ENCODE measurements at places on chromosomes 16 and 17.
A peak's percentile ranks its signal among the peaks of the same experiment; 100 is the strongest.

DNA sequence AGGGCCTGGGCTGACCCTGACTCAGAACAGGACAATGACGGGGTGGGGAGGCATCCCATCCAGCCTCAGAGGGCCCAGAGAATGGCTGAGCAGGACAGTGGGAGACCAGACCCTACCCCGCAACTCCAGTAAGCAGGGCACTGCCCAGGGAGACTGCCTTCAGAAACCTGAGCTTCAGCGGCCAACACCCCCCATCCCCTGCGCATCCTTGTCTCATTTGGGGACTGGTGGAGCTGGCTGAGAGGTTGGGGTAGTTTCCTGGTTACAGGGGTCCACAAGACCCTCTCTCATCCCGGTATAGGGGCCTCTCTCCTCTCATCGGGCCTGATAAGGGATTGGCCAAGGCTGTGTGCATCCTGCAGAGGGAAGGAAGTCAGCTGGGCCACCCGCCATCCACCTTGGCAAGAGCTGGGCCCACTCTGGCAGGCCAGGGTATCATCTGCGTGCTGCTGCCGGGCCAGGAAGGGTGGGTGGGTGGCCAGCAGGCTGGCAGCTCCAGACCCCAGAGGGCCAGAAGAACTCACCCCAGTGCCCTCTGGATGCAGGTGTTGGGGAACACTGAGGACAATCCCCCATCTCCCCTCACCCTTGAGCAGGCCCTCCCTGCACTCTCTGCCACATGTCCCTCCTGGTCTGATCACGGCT lies 229.1 kb downstream of the KATNIP start:
- no peak for DNase-seq

DNA sequence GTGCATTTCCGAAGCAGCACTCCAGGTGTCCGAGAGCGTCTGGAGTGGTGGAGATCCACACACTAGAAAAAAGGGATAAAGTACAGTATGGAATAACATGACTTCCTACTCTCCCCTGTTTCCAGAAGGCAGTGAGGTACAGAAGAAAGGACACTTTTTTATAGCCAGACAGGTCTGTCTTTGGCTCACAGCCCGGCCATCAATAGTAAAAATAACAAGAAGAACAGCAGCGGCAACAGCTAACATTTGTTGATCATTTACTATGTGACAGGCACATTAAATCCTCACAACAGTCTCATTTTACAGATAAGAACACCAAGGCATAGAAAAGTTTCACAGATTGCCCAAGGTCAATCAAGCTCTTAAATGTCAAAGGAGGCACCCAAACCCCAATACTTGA lies 16.2 kb downstream of the DYNLRB2 start:
- DNase-seq, result no peak

DNA sequence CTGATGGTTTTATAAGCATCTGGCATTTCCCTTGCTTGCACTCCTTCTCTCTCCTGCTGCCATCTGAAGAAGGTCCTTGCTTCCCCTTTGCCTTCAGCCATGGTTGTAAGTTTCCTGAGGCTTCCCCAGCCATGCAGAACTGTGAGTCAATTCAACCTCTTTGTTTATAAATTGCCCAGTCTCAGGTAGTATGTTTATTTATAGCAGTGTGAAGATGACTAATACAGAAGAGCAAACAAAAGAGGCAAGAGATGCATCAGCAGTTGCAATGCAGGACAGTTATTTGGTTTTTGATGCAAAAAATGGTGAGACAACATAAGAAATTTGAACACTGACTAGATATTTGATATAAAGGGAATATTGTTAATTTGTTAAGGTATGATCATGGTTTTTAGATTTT lies 16.8 kb downstream of the TMEM100 start:
- no peak for DNase-seq

GRCh38 chr16:68286153-68287074 lies 22.1 kb downstream of the SLC7A6 start:
- no peak for DNase-seq

DNA sequence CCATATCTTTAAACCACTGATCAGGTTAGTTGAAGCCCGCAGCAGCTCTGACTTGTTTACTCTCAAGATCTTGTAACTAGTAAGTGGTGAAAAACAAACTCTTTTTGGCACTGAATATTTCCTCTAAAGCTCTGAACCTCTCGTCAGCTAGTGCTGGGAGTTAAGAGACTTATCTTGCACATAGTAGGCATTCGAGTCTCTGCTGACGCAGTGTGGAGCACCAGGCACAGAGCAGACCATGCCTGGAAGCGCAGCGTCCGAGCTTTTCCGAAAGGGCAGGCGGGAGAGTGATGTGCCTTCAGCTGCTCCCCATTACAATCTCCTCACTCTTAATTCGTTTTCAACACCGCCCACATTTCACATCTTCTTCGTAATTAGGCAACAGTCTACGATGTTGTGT lies 63.0 kb downstream of the SMG6 start:
- DNase-seq, result no peak

GRCh38 chr17:67475161-67475937 lies 98.3 kb downstream of the PITPNC1 start:
- peak; percentile 77 for DNase-seq

GRCh38 chr16:9508328-9508936 lies 417.0 kb downstream of the HAPSTR1 start:
- DNase-seq, result no peak

DNA sequence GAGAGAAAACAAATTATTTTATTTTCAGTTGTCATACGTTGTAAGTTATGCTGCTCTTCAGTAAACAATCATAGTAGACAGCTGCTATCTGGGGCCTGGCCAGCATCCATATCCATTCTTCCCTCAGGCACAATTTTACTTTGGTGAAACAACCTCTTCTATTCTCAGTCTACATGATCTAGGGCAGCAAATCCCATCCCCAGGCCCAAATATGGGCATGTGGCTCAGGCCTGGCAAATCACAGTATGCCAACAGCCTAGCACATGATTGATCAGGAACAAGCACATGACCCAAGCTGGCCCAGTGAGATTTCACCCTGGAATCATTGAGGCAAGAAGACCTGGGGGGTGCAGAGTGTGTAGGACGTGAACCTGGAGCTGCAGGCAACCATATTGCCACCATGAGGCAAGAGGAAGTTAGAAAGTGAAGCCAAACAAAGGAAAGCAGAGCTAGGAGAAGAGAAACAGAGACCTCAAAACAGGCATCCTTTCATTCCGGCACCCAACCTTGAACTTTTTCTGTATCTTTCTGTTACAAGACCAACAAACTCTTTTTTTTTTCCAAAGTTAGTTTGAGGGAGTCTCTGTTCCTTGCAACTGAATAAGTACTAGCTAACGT lies 10.3 kb upstream of the ABCC12 start:
- peak; percentile 83 for DNase-seq

- DNase-seq, result no peak
Observed at GRCh38 chr16:29302976-29303375, 103.5 kb downstream of the NPIPB11 start.

GRCh38 chr17:49053171-49053829 lies 56.1 kb downstream of the IGF2BP1 start:
- DNase-seq, result no peak

- peak; percentile 19 for DNase-seq
Observed at GRCh38 chr17:33142705-33143299, 150.3 kb downstream of the ASIC2 start.

DNA sequence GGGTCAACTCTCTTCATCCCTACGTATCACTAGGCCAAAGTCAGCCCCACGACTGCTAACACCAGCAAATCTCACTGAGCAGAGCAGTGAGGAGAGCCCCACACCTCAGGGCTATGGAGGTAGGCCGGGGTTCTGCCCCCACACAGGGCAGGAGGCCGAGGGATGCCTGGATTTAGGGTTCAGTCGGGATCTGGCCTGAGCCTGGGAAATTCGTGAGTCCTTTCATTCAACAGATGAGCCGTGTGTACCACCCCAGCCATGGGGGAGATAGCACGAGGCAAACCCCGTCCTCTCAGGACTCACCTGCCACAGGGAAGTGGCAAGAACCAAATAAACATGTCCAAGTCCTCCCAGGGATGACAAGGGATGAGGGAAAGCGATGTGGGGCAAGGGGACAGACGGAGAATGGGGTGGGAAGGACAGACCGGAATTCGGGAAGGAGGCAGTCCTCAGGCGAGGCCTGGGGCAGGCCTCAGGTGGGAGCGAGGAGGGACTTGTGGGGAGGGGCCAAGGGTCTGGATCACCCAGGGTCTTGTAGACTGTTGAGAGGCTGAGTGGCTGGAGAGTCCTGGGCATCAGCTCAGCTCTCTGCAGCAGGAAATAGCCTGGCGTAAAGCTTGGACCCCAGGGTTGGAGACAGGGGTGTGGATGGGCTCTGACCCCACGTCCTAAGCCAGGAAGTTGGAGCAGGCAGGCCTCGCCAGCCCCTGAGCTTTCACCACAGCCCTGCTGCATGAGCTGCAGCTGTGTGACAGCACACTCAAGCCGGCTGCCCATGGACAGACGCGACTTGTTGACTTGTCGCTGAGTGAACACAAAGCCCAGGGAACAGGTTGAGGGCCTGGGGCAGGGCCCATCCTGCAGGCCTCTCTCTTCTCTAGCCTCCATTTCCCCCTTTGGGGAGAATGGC lies 7.9 kb upstream of the FAM83G start:
- DNase-seq, result no peak

DNA sequence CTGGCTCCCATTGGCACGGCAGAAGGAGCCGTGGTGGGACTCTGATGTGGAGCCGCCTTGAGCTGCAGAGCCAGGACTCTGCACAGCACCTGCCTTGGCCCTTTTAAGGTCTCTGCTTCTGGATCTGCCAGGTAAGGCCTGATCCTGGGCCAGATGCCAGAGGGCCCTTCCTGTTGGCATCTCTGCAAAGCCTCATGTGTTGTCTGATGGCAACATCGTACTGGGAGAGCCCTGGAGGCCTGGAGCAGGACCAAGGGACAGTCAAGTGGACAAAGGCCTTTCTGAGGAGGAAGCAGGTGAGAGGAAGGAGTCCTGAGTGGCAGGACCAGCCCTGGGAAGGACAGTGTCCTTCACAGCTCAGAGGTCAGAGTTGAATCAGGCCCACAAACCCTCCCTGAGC lies 26.1 kb downstream of the SOCS1 start:
- DNase-seq, result no peak

GRCh38 chr16:81703177-81704155 lies 75.6 kb upstream of the PLCG2 start:
- DNase-seq, result peak; percentile 75

DNA sequence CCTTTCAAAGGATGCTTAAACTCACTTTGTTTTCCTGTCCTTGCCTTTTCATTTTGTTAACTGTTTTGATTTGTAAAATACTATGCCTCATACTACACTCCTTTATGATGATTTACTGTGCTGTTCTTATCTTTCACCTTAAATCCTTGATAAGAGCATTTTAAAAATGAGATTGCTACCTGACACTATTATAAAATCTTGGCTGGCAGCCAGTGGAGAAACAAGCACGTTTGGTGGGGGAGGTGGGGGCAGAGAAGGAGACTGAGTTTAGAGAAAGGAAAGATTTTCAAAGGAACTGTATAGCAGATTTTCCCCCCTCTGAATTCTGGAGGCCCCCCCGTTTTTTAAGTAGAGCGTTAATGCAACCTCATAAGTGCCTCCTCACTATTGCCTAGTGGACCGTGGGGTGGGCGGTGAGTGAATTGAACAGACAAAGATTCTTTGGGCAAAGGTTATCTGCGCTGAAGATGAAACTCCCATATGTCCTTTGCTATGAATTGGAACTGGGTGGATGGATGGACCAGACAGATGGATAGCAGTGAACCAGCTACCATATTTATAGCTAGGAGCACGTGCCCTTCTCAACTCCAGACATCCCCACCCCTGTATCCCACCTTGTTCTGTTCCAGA lies 200.2 kb downstream of the CCDC182 start:
- no peak for DNase-seq

DNA sequence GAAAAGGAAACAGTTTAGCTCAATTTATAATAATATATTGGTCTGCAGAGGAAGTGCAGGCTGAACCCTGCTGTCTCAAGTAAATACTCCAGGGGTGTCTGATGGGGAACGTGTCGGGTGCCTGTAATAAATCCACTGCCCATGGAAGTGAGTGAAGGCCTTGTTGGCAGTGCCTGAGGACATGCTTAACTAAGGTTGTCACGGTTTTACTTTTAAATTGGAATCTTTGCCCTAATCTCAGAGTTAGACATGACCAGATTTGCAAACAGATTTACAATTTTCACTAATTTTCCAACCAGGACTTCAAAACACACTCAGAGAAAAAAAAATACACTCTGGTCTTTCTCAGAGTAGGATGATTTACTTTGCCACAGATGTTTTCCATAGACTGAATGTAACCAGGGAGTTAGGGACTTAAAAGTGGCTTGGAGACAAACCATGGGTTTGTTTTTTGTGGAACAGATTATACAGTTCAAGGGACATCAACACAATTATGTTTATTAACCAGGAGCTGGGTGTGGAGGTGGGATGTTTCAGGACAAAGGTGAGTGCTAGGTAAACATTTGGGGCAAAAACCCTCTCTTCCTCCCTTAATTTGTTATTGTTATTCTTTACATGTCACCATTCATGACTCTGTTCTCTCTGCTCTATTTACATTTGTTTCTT lies 144.5 kb downstream of the FTO start:
- DNase-seq, result no peak

- DNase-seq, result peak; percentile 87
Observed at GRCh38 chr17:4365103-4365627, 1.3 kb downstream of the UBE2G1 start.

- no peak for DNase-seq
Observed at GRCh38 chr17:53538129-53538617, 284.6 kb upstream of the KIF2B start.

GRCh38 chr17:68516732-68517131 lies 4.5 kb downstream of the PRKAR1A start:
- no peak for DNase-seq

DNA sequence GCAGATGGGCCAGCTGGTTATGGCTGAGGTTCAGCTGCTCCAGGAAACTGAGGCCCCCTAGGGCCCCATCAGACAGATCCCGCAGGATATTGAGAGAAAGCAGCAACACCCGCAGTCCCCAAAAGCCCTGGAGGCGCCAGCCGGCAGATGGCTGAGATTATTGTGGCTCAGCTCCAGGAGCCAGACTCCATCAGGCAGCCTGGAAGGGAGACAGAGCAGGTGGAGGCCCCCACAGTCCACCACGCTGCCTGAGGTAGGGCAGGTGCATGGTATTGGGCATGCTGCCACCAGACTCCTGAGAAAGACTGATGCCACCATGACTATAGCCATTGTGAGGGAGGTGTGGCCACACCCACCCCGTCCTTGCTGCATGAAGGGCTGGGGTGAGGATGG lies 9.5 kb upstream of the TMEM101 start:
- no peak for DNase-seq

DNA sequence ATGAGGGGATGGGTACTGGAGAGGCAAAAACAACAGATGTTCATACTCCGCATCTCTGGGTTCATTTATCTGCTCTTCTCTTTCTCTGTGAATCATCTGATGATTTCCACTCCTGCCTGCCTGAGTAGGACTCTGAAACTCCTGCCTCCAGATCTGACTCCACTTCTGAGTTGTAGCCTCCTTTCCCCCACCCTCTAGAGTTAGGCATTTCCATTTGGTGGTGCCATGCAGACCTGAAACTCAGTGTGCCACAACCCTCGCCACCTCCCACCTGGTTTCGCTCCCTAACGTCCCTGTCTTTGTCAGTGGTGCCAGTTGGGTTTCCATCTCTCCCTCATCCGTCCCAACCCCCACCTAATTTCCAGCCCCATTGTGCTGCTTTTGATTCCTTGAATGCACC lies 126.2 kb downstream of the PRKCB start:
- DNase-seq, result no peak

GRCh38 chr16:29644973-29645693 lies 17.9 kb upstream of the SPN start:
- no peak for DNase-seq

Data from RPMI7951 (cell line).